ENCODE measurements at places on chromosomes 1 and 21.

- no peak for DNase-seq
Observed at GRCh38 chr1:54757833-54758232, 6.5 kb downstream of the PARS2 start.

- peak; percentile 45 for DNase-seq
Observed at GRCh38 chr1:89611721-89612120, 21.2 kb upstream of the LRRC8C start.

DNA sequence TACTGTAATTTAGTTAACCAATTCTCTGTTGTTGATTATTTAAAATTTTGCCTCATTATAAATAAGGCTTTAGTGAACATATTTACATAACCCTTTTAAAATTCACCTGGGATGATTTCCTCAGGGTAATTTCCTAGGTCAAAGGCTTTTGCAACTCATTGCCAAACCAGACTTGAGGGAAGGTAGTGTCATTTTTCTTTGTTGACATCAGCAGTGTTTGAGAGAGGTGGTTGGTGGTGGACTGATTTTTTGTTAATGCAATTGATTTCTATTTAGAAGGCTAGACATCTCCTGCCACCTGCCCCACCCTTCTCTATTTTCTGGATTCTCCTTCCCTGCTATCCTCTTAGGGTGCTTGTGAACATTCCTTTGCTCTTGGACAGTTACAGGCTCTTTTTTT is 116.8 kb downstream of the HHAT start:
- no peak for DNase-seq

DNA sequence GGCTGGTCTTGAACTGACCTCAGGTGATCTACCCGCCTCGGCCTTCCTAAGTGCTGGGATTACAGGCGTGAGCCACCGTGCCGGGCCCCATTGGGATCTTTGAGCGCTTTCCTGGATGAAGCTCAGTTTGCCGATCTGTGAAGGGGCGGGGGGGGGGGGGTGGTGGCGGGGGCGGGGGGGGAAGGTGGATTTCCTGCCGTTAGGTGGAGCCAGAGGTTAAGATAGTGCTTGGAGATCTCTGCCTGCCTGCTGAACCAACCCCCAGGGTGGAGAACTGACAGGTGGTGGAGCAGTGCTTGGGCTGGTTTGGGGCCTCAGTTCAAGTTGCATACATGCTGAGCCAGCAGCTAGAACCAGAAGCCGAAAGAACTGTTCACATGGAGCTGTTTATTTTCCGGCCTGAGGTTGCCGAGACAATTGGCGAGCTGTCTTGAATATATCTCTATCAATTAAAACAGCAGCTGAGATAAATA is 1.7 kb downstream of the TMCC2 start:
- DNase-seq: peak; percentile 79

GRCh38 chr1:41278076-41278475 is 36.0 kb upstream of the SCMH1 start:
- no peak for DNase-seq

- no peak for DNase-seq
Observed at GRCh38 chr1:41495210-41495948, 10.9 kb upstream of the EDN2 start.

DNA sequence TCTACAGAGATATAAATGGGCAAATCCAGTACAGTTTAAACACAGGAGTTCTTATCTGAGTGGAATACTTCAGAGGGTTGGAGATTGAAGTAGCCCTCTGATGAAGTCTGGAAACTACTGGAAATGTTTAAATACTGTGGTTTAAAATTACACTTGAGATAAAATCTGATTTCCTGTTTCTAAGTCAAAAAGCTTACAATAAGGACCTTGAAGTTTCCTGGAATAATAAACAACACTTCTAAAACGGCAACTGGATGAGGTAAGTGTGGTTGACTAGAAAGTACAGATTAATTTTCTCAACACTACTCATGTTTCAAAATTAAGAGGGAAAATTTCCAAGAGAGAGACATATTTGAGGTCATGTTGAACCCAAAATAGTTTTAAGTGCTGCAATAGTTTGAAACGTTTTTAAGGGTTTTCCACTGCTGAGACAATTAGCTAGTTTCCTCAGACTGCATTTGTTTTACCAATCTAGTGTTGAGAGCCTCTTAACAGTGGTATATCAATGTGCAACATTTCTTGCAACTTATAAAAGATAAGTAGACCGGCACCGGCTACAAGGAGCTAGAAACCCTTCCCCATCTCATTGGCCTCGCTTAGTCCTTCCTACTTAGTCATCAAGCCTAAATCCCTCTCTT is 27.4 kb downstream of the KCNA3 start:
- no peak for DNase-seq

GRCh38 chr1:23989263-23989662 is 9.1 kb upstream of the SRSF10 start:
- no peak for DNase-seq

DNA sequence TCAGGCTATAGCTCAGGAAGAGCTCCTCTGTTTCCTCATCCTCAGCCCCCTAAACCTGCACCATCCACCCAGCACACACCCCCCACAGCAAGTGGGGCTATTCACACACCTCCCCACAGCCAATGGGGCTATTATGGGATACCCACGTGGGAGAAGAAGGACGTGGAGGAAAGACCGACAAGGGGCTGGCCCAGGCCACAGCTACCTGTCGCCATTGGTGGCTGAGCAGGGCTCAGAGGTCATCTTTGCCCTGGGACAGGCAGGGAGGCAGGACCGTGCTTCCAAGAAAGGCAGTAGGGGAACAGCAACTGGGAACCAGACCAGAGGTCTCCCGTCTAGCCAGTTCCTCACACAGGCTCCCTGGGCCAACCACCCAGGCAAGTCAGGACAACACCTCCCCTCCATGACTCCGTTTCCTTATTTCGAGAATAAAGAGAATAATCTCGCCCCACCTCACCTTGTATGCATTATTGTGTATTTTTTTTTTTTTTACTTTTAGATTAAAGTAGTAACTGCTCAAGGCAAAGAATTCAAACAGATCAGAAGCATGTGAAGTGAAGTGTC is 92.3 kb upstream of the TARDBP start:
- no peak for DNase-seq

DNA sequence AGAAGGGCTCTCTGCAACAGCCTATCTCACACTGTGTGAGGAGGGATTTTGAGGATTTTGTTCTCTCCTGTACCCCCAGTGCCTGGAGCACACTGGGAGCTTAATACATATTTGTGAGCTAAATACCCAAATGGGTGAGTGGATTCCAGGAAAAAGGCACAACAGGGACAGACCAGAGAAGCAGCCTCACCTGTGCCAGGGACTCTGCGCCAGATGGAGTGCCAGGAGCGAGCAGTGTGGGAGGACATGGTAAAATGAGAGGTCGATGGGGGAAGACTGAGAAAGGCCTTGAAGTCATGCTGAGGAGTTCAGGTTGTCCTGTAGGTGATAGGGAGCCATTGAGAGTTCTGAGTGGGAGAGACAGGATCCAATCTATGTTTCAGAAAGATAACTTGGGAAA is 11.0 kb upstream of the KCNA2 start:
- DNase-seq: no peak

- DNase-seq: no peak
Observed at GRCh38 chr1:169868978-169869377, 24.7 kb downstream of the SCYL3 start.

DNA sequence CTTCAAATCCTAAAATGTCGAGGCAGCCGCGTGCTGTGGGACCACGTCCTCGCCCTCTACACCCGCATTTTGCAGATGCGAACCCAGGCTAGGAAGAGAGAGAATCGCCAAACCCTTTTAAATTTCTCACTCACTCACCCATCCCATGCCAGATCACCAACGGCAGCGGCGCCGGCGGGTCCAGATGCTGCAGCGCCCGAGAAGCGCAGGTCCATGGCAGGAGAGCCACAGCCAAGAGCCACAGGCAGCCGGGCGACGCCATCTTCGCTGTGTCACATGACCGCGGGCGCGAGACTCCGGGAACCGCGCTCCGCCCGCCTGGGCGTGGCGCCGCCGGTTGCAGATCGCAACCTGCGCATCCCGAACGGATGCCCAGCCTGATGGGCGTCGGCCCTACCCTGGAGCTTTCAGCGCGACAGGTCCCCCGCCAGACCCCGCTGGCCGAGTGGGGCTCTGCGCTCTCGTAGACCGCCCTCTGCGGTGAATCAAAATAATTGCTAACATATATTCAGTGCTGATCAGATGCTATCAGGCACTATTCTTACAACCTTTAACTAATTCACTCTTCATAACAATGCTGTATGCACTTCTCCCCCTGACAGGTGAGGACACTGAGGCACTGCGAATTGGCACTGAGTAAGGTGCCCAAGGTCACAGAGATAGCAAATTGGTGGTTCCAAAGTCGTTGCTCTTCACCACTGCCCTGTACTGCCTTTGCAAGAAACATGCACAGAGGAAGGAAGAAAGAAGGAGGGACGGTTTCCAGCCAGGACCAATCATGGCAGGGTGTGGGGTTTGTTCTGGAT is at the start of gene PPT1:
Gene PPT1, minus strand, starts transcription at position 276 of the 806 bp plus-strand sequence. Its CDS starts 14 bp downstream, at position 262.
- peak; percentile 83 for DNase-seq

DNA sequence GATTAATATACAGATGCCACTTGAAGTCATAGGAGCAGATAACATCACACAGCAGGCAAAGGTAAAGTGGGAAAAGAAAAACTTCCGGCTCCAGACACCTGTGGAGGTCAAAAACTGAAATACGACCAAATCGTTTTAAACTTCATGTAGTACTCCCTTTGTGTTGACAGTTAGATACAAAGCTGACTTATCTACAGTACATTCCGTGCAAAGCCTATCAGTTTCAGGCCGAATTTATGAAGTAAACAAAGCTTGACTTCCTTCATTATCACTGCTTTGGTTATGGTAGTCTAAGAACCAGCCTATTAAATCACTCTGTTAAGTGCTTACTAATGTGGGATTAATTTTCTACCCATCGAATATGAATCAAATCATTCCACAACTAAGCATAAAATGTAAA is 156.3 kb downstream of the SMYD3 start:
- no peak for DNase-seq

- DNase-seq: no peak
Observed at GRCh38 chr1:156896490-156897033, 3.0 kb downstream of the PEAR1 start.

DNA sequence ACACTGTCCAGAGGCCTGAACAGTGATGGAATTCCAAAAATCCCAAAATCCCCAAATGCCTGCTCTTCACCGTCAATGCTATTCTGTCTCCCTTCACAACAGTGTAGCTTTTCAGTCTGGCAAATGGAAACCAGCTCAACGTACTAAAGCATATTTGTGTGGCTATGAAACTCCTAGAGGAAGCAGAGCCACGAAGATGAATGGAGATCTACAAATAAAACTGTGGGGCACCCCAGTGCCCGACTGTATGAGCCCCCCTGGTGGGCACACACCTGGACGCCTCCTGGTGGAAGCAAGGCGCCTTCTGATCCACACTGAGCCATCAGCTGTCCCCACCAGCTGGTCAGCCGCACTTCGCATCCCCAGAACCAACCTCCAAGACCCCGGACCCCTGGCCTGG is 129.1 kb upstream of the SOD1 start:
- DNase-seq: no peak

- no peak for DNase-seq
Observed at GRCh38 chr1:153597206-153597605, 15.7 kb downstream of the S100A16 start.

GRCh38 chr1:53693773-53694717 is 44.9 kb downstream of the GLIS1 start:
- DNase-seq: no peak

- DNase-seq: no peak
Observed at GRCh38 chr1:6011161-6011945, 19.1 kb upstream of the NPHP4 start.

DNA sequence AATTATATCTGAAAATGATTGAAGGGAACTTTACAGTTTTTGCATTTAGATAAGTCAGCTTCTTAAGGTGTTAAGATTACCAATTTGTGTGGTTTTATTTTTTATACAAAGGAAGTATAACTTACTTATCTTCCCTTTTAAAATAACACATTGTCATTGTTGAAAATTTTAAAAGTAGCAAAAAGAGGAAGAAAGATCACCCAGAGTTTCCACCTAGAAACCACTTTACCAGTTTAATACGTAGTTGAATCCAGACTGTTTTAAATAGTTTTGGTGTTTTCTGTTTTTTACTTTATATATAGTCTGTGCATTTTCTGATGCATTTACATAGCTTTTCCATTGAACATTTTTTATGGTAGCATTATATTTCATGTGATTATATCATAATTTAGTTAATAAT is 6.1 kb downstream of the CCDC18 start:
- DNase-seq: no peak

DNA sequence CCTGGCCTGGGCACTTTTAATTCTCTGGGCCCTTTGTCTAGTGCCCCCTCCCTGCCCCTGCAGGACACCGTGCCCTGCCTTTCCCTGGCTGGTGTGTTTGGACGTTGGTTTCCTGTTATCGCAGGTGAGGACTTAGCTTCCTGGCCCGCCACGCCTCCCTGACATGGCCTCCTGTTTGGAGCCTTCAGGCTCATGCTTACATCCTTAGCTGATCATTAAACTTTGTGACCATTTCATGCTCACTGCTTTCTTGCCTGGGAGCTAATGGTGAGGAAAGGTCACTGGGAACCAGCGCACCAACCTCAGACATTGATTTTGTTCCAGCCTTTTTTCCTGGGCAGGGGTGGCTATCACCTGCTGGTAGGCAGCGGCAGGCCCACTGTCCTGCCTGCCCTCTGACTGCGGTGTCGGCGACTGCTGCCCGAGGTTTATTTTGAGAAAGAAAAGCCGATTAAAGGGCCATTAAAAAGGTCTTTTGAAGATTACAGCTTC is 3.7 kb downstream of the PFKL start:
- peak; percentile 30 for DNase-seq

DNA sequence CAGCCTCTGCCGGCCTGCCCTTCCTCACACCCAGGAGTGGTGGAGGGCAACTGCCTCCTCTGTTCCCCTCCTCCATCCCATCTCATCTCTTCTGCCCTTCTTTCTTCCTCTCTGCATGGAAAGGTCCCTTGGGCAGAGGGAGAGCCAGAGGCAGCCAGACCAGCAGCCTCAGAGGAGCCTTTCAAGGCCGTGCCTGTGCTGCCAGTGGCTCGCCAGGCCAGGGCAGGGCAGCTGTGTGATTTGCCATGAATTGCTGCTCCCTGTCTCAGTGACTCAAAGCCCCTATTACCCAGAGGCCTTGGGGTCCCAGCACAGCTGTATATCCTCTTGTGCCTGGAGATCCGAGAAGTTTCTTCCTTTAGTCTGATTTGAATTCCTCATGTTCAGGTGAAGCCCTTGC is 21.9 kb downstream of the TMCC2 start:
- DNase-seq: no peak

- DNase-seq: no peak
Observed at GRCh38 chr1:83516369-83516768, 482.6 kb downstream of the TTLL7 start.

DNA sequence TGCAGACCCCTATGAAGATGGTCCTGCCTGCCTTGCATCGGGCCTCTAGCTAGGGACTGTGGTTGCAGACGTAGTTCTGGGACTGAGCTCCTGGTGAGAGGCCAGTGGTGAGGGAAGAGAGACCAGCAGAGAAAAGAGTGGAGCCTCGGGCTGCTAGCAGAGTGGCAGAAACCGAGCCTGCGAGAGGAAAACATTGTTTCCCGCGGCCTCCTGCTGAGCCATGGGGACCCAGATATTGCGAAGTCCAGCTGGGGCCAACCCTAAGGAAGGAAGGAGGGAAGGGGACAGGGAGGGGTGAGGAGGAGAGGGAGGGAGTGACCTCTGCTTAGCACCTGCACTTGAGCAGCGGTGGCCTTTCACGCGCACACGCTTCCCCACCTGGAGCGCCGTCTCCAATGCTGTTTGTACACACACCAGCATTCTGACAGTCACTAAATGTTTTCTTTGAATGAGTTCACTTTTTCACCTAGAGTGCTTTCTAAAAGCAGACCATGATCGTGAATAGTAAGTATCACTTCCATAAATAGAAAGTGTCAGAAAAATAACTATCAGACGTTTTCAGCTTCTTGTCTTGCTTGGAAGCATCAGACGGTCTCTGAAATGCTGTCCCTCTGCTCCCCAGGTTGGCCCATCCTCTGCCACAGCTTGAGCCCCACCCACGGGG is 2.5 kb upstream of the FNDC10 start:
- DNase-seq: no peak
